Neural crest cell (in vitro differentiated cells): ENCODE measurements at places on chromosomes 3 and 15. TPM values are rescaled to one million over a fixed set of nuclear protein-coding genes. Genes with fewer than 3 reads are reported as not detected.

DNA sequence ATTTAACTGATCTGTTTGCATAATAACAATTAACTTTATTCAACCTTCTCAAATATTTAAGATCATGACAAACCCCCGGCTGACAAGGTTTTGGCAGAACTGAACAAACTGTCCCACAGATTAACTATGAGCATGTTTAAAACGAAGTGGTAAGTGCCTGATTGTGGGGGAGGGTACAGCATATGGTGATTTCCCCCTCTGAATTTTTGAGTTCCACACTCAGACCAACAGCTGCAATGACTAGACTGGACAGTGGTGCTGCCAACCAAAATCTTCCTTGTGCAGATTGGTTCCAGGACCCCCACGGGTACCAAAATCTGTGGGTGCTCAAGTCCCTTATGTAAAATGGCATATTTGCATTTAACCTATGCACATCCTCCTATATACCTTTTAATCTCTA is 449.5 kb downstream of the SHQ1 start:
- DNase-seq, result no peak

GRCh38 chr3:71258116-71258515 is 325.4 kb downstream of the FOXP1 start:
- DNase-seq, result no peak

Gene TRH
- 0.36 and 0.61 TPM in 2 replicates for total RNA-seq

DNA sequence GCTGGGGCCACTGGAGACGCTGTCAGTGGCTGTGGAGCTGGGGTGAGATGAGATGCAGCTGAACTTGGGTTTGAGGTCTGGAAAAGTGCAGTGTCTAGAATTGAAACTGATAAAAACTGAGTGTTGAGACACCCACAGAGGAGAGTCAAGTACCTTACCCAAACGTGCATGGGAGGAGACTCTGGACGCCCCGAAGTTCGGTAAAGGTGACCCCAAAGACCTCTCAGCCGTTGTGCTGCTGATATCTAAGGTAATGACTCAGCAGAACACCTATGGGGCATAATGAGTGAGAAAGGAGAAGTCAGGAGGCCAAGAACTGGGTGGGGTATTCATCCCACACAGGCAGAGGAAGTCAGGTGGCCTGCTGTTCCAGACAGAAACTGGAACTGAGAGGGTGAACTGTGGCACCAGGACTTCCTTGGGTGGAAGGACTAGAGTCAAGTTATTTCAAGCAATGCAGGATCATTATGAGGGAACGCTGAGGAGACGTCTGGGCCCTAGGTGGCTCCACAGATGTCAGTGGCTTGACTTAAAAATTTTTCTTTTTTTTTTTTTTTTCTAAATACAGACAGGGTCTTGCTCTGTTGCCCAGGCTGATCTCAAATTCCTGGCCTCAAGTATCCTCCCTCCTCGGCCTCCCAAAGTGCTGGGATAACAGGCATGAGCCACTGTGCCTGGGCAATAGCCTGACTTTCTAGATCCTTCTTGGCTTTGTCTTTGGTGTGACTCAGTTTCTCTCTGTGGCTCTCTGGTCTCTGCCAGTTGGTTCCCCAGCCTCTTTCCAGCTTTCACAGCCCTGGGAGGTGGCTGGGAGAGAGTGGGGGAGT is 67.6 kb upstream of the GCNT3 start:
- no peak for DNase-seq

DNA sequence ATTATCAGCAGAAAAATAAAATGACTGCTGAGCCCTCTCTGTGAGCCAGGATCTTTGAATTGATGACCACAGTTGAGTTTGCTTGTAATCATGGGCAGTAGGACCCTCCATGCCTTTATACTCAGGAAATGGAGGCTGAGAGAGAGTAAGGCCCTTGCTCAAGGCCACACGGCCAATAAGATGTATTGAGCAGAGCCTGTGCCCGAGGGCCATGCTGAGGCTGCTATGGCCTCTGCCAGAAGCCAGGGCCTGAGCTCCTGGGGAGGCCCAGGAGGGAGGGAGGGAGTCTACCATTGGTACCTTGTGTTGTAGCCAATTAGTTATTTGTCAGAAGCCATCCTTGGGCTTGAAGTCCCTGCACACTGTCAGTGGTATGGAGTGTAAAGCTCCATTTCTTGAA is 151.4 kb downstream of the DNAJB8 start:
- DNase-seq, result no peak

Gene C3orf33
- 4.2 and 4.4 TPM in 2 replicates for total RNA-seq

Gene LEKR1
- total RNA-seq, result 1.1 and 1.8 TPM in 2 replicates

Gene SLC2A2
- not detected in 2 replicates for total RNA-seq

DNA sequence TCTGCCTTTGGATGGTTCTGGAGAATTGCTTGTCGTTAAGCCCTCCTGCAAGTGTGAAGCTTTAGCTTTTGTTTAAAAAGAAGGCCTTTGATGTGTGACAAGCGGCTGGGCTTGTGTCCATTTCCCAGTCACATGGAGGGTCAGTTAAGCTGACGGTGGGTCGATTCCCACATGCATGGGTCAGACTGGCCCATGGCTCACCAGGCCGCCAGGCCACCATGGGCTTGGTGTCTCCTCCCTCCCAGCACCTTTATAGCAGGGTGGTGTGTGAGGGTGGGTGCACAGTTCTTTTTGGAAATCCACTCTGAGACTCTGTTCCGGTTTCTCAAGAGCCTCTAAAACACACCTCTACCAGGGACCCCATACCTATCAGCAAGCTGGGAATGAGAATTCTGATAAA is 67.2 kb downstream of the SCN5A start:
- no peak for DNase-seq

Gene EBLN2
- 7.0 and 7.8 TPM in 2 replicates for total RNA-seq

Gene POPDC2
- total RNA-seq, result 2.8 and 3.8 TPM in 2 replicates

Gene DIPK2A
- total RNA-seq, result 15.5 and 19.5 TPM in 2 replicates

DNA sequence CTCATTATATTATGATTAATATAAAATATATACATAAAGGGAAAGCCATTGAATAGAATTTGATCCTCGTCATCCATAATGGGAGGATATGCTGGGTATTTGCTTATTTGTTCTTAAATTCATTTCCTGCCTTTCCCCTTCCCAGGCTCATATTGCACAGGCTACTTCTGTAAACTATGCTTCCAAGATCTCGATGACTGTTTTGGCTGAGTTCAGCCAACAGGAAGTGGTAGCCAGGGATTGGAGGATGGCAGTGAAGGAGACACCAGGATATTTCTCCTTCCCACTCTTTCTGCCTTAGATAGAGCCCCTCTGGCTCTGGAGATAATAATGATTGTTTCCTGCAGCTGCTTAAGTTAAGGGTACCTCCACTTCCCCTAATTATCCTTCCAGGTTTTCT is 44.3 kb upstream of the DYNC1LI1 start:
- DNase-seq, result no peak

- DNase-seq, result no peak
Measured at GRCh38 chr3:173875790-173876189, 478.2 kb downstream of the NLGN1 start.

DNA sequence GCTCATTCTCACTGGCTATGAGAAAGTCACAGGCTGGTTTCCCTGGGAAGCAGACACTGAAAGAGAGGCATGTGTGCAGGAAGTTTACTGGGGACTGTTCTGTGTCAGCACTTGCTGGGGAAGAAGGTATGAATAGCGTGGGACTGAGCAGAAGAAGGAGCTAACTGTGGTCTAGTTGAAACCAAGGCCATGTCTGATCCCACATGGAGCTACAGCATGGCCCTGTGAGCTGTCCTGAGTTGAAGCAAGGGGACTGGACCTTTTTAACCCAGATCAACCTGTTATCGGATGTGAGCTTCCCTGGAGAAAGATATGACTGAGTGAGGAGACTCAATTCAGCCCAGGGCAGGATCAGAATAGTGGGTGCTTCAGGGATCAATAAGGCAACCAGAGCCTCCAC is 53.7 kb downstream of the DCLK3 start:
- no peak for DNase-seq

DNA sequence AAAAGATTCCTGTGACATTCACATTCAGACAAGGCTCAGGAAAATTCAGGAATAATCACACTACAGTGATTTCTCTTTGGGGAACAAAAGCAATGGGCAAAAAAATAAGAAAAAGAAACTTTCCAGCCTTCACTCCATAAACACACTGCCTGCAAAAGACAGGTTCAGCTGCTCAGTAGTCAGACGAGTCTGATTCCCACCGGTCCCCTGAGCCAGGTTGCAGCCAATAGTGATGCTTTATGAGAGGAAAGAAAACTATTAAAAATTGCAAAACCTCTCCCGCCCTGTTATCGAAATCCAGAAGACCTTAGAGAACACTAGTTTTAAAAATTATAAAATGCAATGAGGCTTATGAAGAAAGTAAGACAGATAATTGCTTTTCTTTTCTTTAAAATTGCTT is 8.5 kb downstream of the PLCH1 start:
- no peak for DNase-seq

Gene LSAMP
- total RNA-seq, result 36.6 and 36.7 TPM in 2 replicates
